Stimulated activated CD4-positive, alpha-beta T cell treated with anti-CD3 and anti-CD28 coated beads, TNF-alpha, amount 100 ng/mL, for 48 hours (primary cell): ENCODE measurements at places on chromosomes 3 and 15.

- no peak for DNase-seq
Observed at GRCh38 chr3:80215191-80215590, 447.4 kb upstream of the ROBO1 start.

DNA sequence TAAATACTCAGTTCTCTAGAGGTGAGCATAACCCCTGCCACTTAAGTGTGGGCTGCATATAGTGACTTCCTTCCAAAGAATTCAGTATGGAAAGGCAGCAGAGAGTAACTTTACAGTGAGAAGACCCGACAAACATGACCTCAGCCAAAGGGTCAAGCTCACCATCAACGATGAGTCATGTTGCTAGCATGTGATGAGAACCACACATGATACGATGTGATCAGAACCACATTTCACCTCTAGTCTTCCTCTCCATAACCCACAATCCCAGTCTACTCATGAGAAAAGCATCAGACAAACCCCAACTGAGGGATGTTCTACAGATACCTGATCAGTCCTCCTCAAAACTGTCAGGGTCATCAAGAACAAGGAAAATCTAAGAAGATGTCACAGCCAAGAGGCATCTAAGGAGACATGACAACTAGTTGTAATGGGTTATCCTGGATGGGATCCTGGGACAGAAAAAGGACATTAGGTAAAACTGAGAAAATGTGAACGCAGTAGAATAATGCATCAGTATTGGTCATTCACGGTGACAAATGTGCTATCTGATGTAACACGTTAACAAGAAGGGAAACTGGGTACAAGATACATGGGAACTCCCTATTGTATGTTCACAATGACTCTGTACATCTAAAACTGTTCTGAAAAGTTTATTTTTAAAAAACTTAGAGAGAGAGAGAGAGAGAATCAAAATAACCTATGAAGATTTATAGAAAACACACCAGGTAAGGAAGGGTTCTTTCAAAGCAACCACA is 28.3 kb downstream of the SEC61A1 start:
- no peak for DNase-seq

- DNase-seq: no peak
Observed at GRCh38 chr3:171293142-171293782, 166.9 kb downstream of the TNIK start.

DNA sequence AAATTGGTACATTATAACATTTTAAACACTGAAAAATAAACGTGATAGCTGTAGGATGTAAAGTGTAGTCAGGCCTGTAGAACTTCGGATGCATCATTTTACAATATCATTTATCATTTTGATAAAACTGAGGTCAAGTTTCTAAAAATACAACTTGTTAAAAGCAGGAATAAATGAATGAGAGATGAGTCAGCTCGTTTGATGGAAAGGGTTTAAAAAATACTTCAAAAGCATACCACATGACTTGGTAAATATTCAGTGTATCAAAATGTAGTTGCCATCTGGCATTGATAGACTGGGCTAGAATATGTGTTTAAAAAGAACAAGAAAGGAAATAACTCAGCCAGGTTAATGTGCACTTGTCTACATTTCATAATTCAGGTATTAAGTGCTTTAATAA is 357.0 kb downstream of the TIGIT start:
- no peak for DNase-seq

GRCh38 chr15:35293353-35294130 is 208.4 kb upstream of the NANOGP8 start:
- no peak for DNase-seq

- DNase-seq: no peak
Observed at GRCh38 chr3:178765472-178765871, 229.2 kb downstream of the KCNMB2 start.

DNA sequence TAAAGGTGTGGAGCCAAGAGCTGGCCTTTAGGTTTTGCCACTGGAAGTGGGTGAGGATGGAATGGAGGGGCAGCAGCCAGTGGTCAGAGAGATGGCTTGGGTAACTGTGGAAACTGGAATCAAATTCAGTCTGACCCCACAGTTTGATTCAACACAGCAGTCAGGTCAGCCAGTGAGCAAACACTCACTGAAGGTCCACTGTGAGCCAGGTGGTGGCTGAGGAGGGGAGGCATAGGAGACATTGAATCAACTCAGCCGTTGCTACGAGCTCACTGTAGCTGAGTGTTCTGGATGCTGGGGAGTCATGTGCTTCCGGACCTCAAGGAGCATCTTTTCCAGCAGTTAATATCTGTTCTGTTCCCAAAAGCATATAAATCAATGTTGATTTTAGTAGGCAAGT is 37.5 kb downstream of the LPP start:
- no peak for DNase-seq

DNA sequence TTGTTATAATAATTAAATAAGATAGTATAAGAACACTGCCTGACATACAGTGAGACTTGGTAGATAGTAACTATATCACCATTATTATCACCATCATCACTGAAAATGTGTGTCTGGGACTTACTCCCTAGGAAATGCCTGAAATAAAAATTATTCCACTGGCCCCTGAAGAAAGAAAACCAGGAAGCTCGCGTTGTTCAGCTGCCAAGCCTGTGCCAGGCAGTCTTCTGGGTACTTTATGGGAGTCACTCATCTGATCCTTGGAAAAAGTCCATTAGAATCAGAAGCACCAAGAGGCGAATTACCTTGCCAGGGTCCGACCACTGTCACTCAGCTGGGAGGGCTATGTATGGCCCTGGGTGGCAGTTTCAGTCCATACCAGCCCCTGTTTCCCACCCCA is 220.3 kb upstream of the TPM1 start:
- no peak for DNase-seq

- DNase-seq: no peak
Observed at GRCh38 chr3:114903213-114903612, 243.9 kb downstream of the ZBTB20 start.

GRCh38 chr3:48502728-48503168 is 1.2 kb downstream of the SHISA5 start:
- DNase-seq: no peak

DNA sequence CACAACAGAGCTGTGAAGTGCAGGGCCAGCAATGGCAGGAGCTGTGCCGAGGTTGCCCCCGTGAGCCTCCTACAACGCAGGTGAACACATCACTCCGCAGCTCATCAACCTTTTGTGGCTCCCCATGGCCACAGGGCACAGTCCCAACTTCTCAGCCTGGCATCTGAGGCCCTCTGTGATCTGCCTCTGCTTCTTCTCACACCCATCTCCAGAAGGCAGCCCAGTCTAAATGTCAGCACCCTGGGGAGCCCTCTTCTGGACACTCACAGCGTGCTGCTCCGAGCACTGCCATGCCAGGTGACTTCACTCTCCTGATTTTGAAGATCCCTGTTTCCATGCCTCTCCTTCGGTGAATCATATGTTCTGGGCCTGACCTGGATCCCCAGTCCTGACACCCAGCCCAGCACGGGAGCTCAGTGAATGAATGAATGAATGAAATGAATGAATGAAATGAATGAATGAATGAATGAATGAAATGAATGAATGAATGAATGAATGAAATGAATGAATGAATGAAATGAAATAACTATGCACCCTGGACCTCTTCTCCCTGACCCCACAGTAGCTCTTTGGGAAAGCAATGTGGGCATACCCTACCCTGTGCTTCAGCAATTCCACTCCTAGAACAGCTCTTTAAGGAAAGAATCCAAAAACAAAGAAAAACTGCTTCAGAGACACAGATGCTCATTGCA is 17.9 kb upstream of the SKIC8 start:
- DNase-seq: no peak

DNA sequence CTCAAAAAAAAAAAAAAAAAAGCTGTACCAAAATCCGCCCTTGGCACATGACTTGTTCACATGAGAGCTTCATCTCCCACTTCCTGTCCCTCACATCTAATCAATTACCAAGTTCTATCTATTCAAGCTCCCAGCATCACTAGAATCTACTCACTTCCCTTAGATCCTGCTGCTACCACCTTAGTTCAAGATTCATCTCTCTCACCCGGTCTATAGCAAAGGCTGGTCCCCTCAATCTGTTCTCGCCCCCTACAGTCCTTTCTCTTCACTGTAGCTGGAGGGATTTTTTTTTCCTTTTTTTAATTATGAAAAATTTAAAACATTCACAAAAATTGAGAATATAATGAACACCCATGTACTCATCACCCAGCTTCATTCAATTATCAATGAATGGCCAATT is 16.7 kb upstream of the GPR160 start:
- DNase-seq: no peak

- no peak for DNase-seq
Observed at GRCh38 chr3:156619376-156619775, 55.0 kb upstream of the TIPARP start.

GRCh38 chr15:40226736-40227135 is 12.1 kb upstream of the PAK6 start:
- no peak for DNase-seq

- DNase-seq: no peak
Observed at GRCh38 chr3:106092792-106093191, 224.0 kb upstream of the CBLB start.

- DNase-seq: no peak
Observed at GRCh38 chr15:78232951-78233350, 1.4 kb downstream of the ACSBG1 start.

- no peak for DNase-seq
Observed at GRCh38 chr3:194375473-194376240, 6.1 kb upstream of the LRRC15 start.

- no peak for DNase-seq
Observed at GRCh38 chr3:188271226-188271914, 117.4 kb downstream of the LPP start.

GRCh38 chr3:102714567-102714966 is 279.8 kb downstream of the ZPLD1 start:
- no peak for DNase-seq

DNA sequence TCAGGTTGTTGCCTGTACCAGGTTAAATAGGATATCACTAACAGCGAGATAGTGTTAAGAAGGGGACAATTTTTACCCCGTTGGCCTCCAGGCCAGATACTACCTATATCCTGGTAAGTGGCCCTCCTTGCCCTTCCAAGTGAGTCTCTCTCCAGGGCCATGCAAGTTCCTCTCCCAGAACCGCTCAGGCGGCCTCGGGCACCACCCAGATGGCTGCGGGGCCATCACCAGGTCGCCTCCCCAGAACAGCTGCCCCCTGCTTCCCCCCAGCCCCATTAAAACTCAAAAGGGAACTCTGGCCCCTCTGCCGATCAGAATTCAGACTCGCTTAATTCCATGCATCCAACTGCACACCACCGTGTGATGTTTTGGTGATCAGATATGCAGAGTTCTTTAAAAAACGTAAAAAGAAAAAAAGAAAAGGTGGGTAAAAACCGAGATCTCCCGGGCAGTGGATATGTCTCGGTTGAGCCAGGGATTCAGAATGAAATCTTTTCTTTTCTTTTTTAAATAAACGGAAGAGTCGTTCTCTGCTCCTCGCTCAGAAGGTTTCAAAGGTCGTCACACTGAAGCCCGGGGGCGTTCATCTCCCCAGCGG is 1.9 kb upstream of the TRIM71 start:
- DNase-seq: no peak

DNA sequence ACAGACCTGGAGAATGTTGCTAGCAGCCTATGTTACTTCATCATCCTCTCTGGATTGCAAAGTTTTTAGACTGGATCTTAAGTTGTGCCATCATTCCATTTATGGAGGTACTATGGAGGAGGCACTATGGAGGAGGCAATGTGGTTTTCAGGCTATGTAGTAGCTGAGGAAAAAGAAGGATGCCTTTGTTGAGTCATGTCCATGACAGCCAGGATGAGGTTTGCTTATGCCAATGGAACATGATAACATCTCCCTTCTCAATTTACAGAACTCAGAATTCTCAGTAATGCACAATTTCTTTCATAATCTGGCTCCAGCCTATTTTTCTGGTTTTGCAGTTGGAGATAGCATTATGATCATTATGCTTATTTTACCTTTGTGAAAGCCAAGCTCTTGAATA is 65.9 kb upstream of the TMEM108 start:
- DNase-seq: no peak

- peak; percentile 50 for DNase-seq
Observed at GRCh38 chr15:29090617-29091466, 178.8 kb downstream of the NSMCE3 start.

DNA sequence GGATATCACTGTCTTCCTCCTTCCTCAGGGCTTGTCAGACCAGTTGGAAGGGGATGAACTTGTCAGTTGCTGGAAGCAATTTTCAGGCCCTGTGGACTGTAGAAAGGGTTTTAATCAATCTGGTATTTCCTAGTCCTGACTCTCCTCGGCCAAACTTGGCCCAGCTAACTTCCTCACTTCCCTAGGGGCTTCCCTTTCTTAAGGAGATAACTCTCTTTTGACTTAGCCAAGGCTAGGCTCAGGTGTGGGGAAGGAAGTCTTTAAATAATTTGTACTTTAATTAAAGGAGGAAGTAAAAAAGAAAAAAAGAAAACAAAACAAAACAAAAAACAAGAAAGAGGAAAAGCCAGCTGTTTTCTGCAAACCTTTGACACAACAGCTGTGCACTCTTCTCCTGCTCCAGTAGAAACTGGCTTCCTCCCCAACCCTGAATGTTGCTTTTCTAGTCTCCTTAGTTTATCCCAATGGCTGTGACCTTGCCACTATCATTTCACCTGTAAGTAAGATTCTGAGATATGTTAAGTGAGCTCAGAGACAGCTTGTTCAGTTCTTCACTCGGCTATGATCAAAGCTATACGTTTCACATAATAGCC is 53.0 kb upstream of the ST3GAL6 start:
- no peak for DNase-seq

- no peak for DNase-seq
Observed at GRCh38 chr3:59126446-59126845, 76.6 kb upstream of the CFAP20DC start.

GRCh38 chr3:64935971-64936370 is 248.2 kb upstream of the ADAMTS9 start:
- DNase-seq: no peak

- no peak for DNase-seq
Observed at GRCh38 chr3:59444294-59444671, 394.5 kb upstream of the CFAP20DC start.

- no peak for DNase-seq
Observed at GRCh38 chr15:61159901-61160300, 69.2 kb downstream of the RORA start.

DNA sequence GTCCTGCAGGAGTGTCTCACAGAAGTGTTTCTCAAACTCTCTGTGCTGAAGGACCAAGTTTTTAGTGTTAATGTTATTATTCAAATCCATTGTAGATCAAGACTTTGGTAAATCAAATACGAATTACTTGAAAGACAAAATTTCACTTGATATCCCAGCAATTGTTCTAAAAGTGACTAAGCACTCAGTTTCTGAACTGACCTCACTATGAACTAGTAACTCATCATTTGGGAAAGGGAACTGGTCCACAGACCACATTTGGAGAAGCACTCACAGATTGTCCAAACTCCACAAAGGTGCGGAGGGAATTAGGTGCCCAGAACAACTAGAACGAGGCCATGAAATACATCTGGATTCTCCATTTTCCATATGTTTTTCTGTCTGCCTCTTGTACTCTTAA is 25.6 kb downstream of the FAM43A start:
- no peak for DNase-seq

GRCh38 chr3:17412950-17413530 is 329.4 kb downstream of the TBC1D5 start:
- DNase-seq: no peak
